ENCODE measurements at places on chromosomes 16 and 17.

- DNase-seq = no peak
These were observed 11.3 kb downstream of the TAF1C start for GRCh38 chr16:84175350-84176081.

DNA sequence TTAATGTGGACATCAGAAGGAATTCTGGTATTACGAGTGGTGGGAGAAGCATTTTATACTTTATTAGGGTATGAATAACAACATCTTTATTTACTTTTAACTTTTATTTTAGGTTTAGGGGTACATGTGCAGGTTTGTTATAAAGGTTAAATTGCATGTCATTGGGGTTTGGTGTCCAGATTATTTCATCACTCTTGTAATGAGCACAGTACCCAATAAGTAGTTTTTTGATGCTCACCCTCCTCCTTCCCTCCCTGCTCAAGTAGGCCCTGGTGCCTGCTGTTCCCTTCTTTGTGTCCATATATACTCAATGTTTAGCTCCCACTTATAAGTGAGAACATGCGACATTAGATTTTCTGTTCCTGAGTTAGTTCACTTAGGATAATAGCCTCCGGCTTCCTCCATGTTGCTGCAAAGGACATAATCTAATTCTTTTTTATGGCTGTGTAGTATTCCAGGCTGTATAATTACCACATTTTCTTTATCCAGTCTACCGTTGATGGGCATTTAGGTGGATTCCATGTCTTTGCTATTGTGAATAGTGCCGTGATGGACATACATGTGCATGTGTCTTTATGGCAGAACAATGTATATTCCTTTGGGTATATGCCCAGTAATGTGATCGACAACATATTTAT is 456.2 kb downstream of the XYLT1 start:
- DNase-seq = no peak

DNA sequence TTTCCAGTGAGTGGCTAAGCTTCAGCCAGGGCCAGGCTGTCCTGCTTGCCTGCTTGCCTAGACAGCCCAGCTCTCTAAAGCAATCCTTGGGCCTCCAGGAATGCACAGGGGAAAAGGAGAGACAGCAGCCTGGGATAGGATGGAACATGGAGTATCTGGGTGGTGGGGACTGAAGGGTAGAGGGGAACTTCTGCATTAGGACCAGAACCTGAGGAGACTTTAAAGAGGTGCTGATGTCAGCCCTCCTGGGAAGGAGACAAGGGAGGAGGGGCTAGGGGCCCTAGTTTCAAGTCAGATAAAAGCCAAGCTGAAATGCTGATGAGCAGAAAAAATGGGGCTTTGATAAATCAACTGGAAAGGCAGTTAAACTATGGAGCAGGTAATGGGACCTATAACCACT is 1.8 kb downstream of the HOXB7 start:
- no peak for DNase-seq

- DNase-seq = no peak
These were observed 5.3 kb upstream of the MAP2K3 start for GRCh38 chr17:21279198-21279535.

DNA sequence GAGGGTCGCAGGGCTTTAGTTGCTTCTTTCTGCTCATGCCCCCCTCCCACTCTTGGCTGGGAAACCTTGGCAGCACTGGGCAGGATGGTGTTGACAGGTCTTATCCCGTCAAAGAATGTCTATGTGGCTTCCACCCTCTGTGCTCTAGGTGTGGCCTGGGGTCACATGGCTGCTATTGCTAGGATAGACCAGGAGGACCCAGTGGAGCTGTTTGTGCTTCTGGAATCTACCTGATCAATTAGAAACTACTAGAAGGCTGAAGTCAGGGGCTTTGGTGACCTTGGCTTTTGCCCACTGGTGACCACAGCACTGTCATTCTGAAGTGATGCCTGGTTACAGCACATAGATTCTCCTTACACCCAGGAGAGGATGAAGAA is 105.8 kb downstream of the CMIP start:
- no peak for DNase-seq

GRCh38 chr16:19375561-19376158 is 42.0 kb upstream of the TMC5 start:
- DNase-seq = no peak

GRCh38 chr17:43135454-43135819 is 10.3 kb upstream of the BRCA1 start:
- no peak for DNase-seq

DNA sequence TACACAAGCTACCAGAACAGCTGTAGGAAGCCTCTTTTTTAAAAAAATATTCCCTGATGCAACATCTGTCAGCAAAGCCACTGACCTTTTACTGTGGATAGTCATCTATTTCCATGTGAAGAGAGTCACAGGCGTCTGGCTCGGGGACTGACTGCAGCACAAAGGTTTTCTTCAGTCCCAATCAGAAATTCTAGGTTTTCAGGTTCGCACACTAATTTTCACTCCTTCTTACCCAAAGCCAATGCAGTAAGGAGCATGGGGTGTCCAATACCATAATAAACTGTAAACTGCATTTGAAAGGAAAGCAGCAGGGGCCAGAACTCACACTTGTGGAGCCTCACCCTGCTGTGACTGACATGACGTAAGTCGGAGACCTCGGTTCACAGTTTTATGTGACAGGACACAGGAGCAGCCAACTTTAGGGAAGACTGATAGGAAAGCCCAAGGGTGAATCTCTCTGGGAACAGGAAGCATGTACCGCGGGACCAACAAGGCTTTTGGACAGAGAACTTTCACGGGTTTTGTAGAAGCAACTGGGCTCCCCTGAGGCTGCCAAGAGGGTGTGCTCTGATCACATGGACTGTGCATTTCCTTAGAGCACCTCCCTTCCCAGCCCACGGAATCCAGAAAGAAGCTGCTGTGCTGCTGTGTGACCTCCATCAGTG is 9.1 kb upstream of the TMEM100 start:
- no peak for DNase-seq

GRCh38 chr17:58693208-58693607 is 806 bp downstream of the RAD51C start:
- no peak for DNase-seq

- DNase-seq = no peak
These were observed 33.9 kb downstream of the TNFRSF13B start for GRCh38 chr17:16938031-16938430.

GRCh38 chr17:59432657-59433056 is 101.2 kb downstream of the YPEL2 start:
- DNase-seq = no peak

GRCh38 chr16:65274566-65274965 is 152.7 kb upstream of the CDH11 start:
- DNase-seq = no peak

GRCh38 chr17:61414141-61414935 is 14.7 kb downstream of the TBX2 start:
- no peak for DNase-seq

DNA sequence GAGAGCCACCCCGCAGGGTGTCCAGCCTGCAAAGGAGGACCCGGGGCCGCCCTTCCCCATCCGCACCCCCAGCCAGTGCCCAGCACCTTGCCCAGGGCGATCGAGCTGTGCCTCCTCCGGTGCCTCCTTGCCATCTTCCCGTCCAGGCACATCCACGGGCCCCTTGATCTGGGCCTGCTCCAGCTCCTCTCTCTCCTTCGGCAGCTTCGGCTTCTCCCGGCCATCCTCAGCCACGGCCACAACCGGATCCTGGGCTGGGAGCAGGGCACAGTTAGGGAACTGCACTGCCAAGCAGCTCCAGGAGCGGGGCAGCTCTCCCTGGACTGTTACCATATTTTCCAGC is 13.8 kb downstream of the NDUFAF8 start:
- DNase-seq = no peak

GRCh38 chr16:9407206-9407758 is 315.8 kb downstream of the HAPSTR1 start:
- no peak for DNase-seq

DNA sequence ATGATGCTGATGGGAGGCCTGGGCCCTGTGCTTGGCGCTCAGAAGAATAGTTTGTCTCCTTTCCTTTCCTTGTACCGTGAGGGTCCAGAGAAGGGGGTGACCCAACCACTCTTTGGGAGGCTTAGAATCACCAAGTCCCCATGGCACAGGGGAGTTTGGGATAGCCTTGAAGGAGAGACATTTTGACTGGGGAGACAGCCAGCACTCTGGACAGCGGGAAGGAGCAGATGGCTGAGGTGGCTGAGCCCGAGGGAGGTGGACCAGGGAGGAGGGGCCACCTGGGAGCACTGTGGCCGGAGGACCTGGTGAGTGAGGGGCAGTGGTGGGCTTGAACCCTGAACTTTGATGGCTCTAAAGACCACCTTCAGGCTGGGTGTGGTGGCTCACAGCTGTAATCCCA is 18.2 kb downstream of the MGAT5B start:
- DNase-seq = no peak

DNA sequence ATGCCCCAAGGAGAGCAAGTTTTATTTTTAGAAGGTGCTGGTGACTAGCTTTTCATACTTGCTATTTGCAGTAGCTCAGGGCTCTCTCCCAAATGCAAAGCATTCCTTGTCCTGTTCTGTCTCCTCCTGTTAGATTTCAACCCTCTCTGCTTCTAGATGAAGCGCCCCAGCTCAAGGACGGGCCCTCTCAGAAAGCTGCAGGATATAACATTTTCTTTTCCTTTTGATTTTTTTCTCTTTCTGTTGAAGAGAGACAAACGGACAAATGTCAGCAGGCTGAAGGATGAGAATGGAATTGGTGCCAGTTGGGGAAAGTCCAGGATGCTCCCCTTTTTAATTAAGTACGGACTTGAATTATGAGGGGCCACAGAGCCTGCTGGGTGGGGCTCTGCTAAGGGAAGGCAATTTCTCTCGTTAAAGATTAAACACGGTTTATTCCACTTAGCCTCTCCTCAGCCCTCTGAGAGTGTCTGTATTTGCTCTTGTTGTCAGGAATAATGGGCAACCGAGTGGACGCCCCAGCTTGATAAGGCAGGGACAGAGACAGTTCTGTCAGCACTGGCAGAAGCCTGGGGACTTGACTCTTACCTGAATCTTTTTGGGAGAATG is 6.2 kb upstream of the ETV4 start:
- no peak for DNase-seq

DNA sequence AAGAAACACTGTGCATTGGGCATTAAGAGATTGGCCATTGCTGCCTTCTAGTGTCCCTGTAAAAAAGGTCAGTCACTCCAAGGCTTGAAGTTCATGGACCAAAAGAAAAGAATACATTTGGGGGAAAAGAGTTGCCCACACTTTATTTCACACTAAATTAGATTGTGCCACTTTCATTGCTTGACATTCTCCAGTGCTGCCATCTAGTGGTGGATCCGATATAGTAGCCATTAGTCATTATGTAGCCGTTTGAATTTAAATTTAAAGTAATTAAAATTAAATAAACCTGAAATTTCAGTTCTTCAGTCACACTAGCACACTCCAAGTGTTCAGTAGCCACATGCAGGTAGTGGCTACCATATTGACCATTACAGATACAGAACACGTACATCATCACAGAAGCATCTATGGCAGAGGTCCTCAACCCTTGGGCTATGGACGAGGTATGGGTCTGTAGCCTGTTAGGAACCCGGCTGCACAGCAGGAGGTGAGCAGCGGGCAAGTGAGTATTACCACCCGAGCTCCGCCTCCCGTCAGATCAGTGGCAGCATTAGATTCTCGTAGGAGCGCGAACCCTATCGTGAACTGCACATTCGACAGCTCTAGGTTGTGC is 21.9 kb upstream of the CDH5 start:
- no peak for DNase-seq

DNA sequence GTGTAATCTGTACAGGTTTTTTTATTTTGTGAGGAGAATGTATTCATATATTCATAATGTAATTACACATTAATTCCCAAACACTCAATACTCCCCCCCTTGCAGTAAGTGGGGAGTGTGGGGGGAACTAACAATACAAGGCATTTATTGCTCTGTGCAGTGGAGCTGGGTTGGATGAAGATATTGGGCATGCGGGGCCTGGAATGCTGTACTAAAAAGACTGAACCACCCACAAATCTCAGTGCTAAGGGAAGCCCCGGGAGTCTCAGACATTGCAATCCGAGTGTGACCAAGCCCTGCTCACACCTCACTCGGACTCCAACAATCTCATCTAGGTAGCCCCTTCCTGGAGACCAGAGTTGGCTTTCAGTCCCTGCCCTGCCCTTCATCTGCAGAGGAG is 6.0 kb downstream of the PLLP start:
- no peak for DNase-seq

- DNase-seq = no peak
These were observed 567.4 kb upstream of the ZFHX3 start for GRCh38 chr16:73615071-73615940.

DNA sequence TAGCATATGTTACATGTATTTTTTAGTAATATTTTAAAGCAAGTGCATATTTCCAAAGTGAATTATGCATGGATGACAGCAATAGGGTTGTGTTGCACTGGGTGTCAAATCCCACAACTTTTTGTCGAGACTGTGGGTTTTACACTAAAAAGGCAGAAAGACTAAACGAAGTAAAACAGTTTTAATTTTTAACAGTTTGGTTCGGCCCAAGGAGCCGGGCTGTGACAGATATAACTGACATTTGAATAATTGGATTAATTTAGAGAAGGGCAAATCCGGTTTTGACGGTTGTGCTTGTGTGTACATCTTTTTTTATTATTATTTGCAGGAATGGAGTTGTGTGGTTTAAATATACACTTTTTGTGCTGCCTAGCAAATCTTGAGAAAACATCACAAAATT is 263.6 kb downstream of the FTO start:
- DNase-seq = no peak

DNA sequence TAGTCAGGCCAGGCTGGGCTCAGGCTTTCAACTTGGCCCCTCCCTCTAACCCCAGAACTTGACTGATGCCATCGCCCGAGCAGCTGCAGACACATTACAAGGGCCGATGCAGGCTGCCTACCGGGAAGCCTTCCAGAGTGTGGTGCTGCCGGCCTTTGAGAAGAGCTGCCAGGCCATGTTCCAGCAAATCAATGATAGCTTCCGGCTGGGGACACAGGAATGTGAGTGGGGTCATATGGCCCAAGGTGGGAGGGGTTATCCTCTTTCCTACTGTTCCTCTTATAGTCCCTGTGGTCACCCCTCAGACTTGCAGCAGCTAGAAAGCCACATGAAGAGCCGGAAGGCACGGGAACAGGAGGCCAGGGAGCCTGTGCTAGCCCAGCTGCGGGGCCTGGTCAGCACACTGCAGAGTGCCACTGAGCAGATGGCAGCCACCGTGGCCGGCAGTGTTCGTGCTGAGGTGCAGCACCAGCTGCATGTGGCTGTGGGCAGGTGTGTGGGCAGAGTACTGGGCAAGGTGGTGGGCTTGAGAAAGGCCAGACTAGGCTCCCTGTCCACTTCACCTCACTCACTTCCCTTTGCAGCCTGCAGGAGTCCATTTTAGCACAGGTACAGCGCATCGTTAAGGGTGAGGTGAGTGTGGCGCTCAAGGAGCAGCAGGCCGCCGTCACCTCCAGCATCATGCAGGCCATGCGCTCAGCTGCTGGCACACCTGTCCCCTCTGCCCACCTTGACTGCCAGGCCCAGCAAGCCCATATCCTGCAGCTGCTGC is 2.1 kb upstream of the NRN1L start:
- DNase-seq = no peak

DNA sequence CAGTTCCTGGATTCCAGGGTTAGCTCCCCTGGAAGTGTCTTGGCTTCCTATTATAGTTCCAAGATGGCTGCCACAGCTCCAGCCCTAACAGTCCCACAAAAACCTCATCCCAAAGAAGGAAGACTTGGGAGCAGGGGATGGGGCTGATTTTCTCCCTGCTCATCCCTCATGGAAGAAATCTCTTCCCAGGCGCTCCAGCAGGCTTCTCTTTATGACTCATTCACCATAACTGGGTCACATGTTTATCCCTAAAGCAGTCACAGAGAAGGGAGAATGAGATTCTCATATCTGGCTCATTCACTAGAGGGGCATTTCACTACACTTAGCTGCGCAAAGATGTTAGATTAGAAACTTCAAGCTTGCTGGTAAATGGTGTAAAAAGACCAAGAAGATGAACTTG is 206.5 kb upstream of the IRX3 start:
- DNase-seq = no peak

GRCh38 chr17:81258292-81258691 is 19.2 kb downstream of the NDUFAF8 start:
- no peak for DNase-seq
